Ammon's horn (tissue), 1 donor: ENCODE measurements at places on chromosomes 16 and 17.

GRCh38 chr17:9817086-9817485 is 4.8 kb downstream of the GSG1L2 start:
- DNase-seq = peak; percentile 49

DNA sequence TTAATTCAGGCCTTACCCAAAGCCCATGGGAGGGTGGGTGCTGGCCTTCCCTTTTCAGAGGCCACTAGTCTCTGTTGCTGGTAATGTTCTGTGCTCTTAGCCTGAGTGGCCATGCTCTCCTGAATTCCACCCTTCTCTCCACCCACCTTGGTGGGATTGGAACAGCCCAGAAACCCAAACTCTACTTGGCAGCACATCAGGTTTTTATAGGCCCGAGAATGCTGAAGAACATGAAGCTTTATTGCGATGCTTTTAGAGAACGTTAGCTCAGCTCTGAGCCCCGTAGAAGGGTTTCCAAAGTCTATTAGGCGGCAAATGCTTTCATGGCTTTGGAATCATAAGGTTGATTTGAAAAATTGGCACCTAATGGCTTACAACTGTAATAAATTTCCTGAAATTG is 209.3 kb downstream of the MSI2 start:
- no peak for DNase-seq

- DNase-seq = no peak
Measured at GRCh38 chr16:65386672-65387071, 264.8 kb upstream of the CDH11 start.

- no peak for DNase-seq
Measured at GRCh38 chr16:64481497-64481896, 640.4 kb downstream of the CDH11 start.

DNA sequence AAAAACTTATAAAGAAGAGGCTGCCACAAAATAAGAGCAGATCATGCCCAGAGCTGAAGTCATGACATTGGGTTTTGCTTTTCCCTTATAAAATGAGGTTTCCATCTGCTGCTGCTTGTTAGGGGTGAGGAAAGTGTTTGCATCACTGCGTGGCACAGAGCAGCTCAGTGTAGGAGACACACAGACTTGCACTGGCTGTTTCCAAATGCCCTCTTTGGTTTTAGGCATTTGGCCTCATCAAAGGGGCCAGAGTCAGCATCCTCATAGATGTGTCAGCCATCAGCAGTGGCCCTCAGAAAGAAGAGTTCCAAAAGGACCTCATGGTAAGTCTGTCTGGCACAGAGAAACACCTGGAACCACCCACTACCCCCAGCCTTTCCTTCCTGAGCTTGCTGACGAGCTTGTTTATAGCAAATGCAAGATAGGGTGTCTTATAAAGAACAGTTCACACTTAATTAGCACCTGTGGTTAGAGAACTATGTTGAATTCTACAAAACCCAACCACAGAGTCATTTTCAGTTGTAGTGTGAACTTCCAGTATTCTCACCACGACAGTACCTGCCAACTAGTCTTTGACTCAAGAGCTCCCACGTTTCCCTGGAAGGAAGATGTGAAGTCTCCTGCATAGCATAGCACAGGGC is 17.0 kb downstream of the VWA3A start:
- no peak for DNase-seq

DNA sequence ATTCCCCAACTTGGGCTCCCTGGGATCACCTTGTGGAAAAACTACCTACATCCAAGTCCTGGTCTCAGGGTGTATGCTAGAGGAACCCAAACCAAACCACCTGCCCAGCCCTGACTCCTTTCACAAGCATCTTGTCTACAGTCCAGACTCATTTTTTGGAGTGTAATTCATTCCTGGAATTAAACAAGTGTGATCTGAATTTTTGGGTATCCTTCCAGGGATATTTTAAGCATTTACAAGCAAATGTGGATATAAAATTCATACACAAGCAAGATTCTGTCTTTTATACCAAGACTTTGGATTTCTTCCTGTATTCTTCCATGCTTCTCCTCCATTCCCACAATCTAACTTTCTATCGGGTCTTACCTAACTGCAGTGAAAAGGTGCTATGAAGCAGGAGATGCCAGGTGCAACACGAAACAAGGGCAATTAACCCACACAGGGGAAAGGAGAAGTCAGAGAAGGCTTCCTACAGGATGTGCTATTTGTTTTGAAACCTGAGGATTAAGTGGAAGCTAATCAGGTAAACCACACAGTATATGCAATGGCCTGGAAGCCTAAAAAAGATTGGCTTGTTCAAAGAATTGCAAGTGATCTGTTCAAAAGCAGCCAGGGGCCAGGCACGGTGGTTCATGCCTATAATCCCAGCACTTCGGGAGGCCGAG is 417.2 kb upstream of the C16orf82 start:
- no peak for DNase-seq

DNA sequence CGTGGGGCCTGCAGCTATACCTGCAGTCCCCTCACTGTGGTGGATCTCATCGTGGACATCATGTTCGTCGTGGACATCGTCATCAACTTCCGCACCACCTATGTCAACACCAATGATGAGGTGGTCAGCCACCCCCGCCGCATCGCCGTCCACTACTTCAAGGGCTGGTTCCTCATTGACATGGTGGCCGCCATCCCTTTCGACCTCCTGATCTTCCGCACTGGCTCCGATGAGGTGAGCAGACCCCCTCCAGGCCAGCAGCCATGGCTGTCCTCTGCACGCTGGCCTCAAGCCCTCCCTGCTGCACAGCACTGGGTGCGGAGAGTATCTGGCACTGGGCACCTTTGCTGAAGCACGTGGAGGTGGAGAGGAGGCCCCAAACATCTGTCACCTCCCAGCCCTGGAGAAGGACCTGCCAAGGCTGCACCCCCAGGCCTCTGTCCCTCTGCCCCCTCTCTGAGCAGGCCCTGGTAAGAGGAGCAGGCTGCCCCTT is 11.0 kb downstream of the KCNH6 start:
- DNase-seq = no peak

DNA sequence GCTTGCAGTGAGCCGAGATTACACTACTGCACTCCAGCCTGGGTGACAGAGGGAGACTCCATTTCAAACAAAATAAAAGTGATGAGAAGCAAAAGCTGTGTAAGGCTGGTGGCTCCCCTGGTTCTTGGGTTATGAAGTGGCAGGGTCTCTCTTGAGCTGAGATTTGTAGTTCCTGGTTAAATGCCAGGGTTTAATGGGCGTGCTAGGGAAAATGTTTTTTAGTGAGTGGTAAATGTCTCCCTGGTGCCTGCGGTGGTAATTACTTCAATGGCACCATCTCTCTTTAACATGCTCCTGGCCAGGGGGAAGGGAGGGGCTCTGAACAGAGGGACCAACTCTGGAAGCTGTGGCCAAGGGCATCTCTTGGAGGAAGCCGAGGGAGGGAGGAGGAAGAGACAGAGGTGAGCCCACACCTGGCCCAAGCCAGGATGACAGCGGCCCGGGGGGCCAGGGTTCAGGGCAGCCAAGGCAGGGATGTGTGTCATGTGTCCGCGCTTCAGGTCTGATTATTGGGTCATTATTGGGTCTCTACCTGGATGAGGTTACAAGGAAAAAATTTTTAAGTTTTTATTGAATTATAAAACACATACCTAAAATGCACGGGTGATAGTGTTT is 17.8 kb upstream of the RPL38 start:
- DNase-seq = no peak

GRCh38 chr17:71580220-71580619 is 540.6 kb upstream of the SOX9 start:
- DNase-seq = no peak

DNA sequence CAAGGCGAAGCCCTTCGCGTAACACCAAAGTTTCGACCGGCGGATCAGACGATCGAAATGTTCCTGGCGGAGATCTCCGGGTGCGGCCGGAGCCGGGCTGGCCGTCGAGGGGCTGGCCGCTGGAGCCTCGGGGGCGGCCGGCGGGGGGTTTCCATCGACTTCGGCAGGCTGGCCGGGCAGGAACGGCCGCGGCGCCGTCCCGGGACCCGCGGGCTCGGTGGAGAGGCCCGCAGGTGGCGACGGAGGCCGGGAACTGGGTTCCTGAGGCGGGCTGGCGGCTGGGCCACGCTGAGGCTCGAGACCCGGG is 1.1 kb downstream of the EPOP start:
- no peak for DNase-seq

DNA sequence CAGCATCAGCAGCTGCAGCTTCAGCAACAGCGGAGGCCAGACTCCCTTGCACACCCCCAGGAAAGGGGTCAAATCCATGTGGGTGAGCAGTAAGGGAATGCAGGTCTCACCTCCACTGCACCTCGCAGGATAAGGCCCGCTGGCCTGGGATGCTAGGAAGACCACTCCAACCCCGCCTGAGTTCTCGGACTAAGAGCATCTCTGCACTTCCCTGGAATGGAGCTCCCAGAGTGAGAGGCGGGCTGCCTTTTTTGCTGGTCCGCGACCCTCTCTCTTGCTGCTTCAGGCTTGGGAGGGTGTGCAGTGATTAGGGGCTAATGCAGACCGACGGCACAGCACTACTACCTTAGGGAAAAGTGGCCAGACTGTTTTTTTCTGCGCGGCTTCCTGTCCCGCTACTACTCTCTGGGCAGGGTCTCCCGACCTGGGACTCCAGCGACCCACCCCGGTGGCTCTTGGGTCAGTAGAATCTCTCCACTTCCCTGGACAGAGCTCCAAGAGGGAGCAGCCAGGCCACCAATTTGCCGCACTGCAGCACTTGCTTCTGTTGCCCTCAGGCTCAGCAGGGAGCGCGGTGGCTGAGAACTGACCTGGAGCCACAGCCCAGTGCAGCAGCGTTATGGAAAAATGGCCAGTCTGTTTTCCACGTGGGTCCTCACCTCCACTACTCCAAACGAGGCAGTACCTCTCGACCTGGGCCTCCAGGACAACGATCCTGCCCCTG is 480.4 kb downstream of the CDH8 start:
- DNase-seq = no peak

- DNase-seq = no peak
Measured at GRCh38 chr16:66905633-66906539, 12.8 kb downstream of the CDH16 start.

GRCh38 chr17:11682646-11683045 is 84.4 kb downstream of the DNAH9 start:
- no peak for DNase-seq

- peak; percentile 38 for DNase-seq
Measured at GRCh38 chr17:64661726-64661975, 456 bp downstream of the SMURF2 start.

DNA sequence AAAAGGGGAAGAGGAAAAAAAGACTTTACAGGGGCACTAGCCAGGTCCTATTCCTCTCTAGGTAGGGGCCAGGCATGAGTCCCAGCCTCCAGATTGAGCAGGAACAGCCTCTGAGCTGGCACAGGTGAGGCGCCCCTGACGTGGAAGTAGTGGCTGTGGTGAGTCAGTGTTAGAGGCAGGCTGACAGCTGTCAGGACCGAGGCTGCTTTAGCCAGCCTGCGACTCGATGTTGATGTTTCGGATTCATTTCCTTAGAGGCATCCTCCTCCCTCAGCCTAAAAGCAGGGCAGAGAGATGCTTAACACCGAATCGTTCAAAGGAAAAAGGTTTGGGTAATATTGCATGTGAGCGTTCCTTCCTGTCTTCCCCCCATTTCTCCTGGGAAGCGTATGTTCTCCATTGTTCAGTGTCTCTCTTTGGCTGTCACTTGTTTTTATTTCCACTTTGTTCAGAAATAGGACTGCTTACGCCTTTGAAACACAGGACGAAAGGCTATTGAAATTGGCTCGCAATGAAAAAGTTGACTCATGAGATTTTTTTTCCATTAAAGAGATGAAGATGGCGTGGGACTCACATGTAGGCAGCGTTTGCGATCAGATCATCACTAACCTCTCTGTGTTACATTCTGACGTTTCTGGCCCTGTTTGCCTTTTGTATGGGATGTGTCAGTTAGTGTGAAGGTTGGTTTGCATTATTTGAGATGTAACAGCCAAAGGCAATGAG is 1.3 kb downstream of the KIAA0513 start:
- DNase-seq = no peak

DNA sequence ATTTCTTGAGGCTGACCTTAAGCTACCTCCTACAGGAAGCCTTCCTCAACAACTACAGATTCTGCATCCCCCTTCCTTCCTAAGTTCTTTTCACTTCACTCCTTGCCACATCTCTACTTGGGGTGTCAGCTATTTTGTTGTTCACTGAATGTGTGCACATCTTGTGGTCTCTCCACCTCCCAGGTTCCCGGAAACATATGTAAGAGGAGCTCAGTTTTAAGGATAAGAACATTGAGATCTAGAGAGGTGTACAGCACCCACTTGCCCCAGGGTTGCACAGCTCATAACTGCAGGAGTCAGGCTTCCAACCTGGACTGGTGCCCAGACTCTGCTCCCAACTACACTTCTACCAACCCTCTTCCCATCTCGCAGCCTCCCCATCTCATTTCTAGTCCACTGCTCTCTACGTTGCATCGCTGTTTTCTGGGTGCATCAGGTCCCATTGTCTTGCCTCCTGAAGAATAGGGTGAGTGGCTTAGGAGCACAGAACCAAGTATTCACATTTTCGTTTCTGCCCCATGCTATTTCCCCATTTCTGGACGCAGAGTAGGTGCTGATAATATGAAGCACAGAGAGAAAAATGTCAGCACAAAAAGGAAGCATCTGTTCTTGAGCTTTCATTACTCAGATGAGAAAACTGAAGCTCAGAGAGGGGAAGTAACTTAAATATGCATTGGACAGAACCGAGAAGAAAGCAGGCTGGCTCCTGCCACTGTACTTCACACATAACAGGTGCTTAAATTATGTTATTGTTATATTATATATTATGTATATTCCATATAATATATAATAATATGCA is 292.0 kb upstream of the CCL2 start:
- peak; percentile 41 for DNase-seq

DNA sequence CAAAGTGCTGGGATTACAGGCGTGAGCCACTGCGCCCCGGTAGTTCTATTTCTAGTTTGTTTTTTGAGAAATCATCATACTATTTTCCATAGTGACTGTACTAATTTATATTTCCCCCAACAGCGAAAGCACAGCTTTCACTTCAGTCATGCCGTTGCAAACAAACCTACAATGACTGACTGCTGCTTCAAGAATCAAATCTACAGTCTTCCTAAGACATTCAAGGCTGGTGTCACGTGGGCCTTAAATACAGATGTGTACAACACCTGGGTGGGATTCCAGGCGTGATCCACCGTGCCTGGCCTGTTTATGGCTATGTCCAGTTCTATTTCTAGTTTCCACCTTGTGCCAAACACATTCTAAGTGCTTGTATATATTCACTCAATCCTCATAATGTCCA is 72.0 kb downstream of the ABCC6 start:
- no peak for DNase-seq
